ENCODE measurements at places on chromosomes 6 and 20. TPM values are rescaled to one million over a fixed set of nuclear protein-coding genes. Genes with fewer than 3 reads are reported as not detected.

DNA sequence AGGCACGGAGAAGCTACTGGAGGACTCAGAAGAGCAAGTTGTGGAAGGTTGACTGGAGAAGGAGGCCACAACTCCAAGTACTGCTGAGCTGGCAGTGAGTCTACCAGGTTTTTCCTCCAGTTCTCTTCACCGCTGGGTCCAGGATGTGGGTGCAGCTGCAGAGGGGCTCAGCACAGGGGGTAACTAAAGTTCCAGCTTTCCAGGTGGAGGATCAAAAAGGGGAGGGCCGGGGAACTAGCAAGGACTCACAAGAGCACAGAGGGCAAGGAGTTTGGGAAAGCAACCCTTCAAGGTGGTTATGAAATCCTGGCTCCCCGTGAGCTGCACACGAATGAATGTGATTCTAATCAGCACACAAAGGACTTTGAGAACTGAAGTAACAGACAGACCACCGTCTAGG, 194.2 kb upstream of the GMDS start:
- DNase-seq = no peak

DNA sequence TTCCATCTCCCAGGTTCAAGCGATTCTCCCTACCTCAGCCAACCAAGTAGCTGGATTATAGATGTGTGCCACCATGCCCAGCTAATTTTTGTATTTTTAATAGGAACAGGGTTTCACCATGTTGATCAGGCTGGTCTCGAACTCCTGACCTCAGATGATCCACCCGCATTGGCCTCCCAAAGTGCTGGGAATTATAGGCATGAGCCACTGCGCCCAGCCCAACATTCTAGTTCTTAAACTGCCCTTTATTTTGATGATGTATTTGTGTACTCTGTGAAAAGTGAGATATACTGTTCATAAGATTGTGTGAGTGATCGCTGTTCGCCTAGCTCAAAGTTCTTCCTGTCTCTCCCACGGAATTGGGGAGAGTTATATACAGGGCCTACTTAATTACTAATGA, 93.1 kb downstream of the HFE start:
- DNase-seq = no peak

Gene TAAR2
- not detected for total RNA-seq

DNA sequence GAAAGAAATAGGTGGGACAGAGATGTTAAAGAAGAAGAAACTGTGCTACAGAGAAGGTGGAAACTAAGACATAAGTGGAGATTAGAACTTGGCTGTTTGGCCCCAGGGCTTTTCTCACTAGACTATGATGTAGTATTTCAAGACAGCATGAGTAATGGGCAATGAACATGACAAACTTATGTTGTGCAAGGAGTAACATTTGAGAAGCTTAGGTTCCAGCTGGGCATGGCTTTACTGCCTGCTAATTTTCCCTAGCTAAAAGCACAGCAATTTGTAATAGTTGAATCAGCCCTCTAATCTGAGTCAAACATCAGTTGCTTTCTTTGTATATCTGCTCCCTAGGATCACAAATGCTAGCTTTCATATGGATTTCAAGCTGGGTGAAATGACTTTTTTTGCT, 294.3 kb upstream of the BMP2 start:
- peak; percentile 26 for DNase-seq

Gene IBTK
- total RNA-seq = 30.1 TPM

GRCh38 chr6:109088995-109089394, 5.7 kb downstream of the SESN1 start:
- DNase-seq = no peak

Gene TSHZ2
- 1.3 TPM for total RNA-seq

DNA sequence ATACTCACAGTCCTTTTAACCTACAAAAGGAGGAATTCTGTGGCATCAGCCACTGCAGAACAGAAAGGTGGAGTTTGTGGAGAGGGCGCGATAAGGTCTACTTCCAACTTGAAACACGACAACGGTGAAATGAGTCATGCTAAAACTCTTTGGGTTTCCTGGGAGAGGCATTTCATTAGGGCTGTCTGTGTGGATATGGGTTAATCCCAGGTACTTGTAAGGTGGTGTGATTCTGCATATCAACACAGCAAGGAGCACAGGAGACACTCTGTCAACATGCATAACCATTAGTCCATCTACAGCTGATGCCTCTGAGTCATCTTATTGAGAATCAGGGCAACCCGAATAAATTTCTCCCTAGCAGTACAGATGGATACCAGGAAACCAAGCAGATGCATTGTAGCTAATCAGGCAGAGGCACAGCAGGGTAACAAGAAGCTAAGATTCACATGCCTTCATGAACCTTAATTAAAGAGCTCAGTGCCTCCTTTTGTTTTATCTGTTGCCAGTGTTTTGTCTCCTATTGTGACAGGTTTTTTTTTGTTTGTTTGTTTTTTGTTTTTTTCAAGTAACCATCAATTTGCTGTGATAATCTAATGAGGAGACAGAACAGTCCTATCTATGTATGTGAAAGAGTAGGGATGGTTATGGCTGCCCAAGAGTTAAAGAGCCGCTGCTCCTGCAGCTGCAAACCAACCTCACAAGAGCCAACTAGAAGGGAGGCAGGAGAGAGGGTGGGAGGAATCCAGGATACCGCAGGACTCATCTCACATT, 315.8 kb upstream of the SOX4 start:
- peak; percentile 15 for DNase-seq

Gene KCNG1
- total RNA-seq = 91.3 TPM

DNA sequence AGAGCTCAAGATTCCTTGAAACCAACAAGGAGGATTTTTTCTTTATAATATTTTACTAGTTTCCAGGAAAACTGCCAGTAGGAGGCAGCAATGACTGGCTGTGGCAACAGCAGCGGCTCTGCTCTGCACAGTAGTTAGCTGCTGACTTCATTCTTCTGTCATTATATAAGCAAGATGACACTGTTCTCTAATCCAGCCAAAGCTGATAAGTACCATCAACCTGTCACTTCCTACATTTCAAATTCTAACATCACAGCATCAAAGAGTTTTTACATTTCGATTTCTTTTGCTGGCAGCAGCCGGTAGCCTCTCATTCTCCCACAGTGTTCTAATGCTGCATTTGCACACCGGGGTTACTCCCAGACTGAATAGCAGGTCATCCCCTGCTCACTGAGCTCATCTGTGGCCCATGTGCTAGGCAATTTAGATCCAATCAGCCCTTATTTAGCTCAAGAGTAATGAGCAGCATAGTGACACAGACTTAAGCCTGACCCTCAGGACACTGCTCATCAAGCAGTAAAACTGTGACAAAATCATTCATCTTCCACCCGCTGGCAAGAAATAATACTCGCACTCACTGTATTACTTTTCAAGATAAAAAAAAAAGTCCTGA, 67.8 kb downstream of the MMS22L start:
- DNase-seq = peak; percentile 37

Gene SAMD3
- total RNA-seq = not detected

- DNase-seq = no peak
Measured at GRCh38 chr6:11667876-11668275, 110.7 kb downstream of the ADTRP start.

DNA sequence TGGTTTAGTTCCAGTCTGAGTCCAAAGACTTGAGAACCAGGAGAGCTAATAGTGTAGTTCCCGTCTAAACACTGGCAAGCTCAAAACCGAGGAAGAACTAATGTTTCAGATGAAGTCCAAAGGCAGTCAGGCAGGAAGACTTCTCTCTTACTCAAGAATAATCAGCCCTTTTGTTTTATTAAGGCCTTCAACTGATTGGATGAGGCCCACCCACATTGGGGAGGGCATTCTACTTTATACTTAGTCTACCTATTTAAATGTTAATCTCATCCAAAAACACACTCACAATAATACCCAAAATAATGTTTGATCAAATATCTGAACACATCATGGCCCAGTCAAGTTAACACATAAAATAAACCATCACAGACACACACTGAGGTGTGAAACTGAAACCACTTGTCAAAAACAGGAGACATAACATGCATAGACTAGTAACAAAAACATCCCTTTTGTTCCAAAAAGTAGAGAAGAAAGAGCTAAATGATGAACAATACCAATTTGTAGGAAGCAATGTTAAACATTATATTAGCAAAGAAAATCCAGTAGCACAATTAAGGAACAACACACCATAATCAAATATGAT, 50.2 kb upstream of the SENP6 start:
- no peak for DNase-seq

Gene EFCAB8
- total RNA-seq = not detected

Gene KIZ
- total RNA-seq = 22.2 TPM

GRCh38 chr6:110410511-110410910, 4.9 kb downstream of the DDO start:
- DNase-seq = peak; percentile 20

Gene APCDD1L
- total RNA-seq = 2.8 TPM

GRCh38 chr6:169184419-169184818, 69.2 kb downstream of the THBS2 start:
- DNase-seq = no peak

Gene MYO6
- 7.0 TPM for total RNA-seq

Gene NKAPL
- total RNA-seq = not detected

DNA sequence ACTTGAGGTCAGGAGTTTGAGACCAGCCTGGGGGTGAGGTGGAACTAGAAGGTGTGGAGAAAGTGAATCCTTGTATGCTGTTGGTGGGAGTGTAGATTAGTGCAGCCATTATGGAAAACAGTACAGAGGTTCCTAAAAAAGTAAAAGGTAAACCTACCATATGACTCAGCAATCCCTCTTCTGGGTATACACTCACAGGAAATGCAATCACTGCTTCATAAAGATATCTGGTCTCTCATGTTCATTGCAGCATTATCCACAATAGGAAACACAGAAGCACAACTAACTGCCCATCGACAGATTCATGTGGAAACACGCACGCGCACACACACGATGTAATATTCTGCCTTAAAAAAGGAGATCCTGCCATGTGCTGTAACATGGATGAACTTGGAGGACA, 66.7 kb downstream of the CDC5L start:
- DNase-seq = no peak

GRCh38 chr6:90695316-90695715, 108.4 kb upstream of the MAP3K7 start:
- no peak for DNase-seq

DNA sequence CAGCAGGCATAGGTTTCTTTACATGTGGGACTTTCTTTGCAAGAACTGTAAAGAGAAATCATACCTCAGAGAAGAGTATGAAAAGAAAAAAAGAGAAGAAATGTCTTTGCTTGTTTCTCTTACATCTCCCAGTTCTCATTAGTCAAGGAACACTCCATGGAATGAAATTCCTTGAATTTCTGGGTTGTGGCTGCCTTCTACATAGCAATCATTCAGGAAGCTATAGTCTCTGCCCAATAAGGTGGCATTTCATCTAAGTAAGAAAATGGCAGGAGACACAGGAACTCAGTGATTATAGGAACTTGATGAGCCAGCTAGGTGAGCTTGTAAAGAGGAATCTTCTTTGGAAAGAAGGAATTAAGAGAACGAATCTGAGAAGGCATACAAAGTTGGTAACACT, 197.0 kb upstream of the FKBP1C start:
- DNase-seq = no peak

DNA sequence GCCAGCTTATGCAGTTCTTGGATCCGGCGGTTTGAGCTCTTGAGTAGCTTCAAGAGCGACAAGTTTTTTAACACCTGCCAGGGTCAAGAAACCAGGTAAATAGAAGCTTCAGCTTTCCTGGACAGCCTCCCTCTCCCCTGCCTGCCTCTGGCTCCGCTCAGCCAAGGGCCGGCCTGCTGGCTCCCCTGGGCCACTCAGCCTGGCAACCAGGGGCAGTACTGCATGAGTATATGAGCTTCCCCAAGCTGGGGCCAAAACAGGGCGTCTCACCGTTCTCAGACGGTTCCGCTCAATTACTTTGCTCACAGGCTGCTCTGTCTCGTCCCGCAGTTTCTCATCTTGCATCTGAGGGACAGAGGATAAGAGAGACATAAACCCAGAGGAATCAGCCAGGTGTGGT, 856 bp downstream of the TP53TG5 start:
- no peak for DNase-seq

Gene SALL4
- total RNA-seq = 0.86 TPM

- DNase-seq = no peak
Measured at GRCh38 chr6:21431526-21431925, 162.0 kb upstream of the SOX4 start.

Gene RFX6
- not detected for total RNA-seq

GRCh38 chr20:61082720-61083119, 169.3 kb upstream of the CDH4 start:
- no peak for DNase-seq

DNA sequence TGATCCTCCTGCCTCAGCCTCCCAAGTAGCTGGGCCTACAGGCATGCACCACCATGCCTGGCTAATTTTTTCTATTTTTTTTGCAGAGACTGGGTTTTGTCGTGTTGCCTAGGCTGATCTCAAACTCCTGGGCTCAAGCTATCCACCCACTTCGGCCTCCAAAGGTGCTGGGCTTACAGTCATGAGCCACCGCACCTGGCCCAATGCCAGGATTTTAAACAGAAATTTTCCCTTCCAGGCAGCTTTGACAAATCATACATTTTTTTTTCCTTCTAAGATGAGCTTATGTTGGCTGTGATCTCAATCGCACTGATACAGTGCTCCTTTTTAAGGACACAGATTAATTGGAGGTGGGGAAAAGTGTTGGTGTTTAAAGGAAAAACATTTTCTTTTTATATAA, 73.2 kb upstream of the CD2AP start:
- peak; percentile 14 for DNase-seq

DNA sequence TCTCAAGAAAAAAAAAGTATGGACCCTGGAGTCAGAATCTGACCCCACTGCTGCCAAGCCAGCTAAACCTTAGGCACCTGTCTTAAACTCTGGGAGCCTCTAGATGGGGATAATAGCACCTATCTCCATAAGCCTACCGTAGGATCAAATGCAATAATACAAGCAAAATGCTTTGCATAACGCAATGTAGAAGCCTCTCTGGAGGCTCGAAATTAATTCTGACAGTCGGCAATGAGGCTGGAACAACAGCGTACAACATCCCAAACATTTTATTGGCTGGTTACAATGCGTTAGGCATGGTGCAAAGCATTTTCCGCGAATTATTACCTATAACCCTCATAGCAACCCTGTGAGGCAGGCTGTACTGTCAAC, 521 bp downstream of the CDK5RAP1 start:
- no peak for DNase-seq

DNA sequence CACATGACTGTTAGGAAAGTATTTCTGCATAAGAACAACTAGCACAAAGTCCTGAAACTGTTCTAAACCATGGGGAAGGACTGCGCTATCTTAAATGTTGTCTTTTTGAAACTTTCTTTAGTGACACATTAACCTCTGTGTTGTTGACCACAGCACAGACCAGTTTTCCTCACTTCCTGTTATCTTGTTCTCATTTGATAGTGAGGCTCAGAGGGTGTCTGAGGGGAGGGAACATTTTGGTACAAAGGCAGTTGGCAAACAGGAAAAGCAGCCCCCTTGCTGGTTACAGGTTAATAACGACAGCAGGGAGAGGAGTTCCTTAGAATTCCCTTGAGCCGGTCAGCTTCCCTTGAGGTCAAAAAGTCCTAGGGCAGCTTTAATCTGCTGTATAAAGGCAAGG, 143.5 kb upstream of the BMP2 start:
- no peak for DNase-seq

GRCh38 chr6:157139054-157139708, 184.1 kb downstream of the TMEM242 start:
- no peak for DNase-seq

Gene GUCA1A
- total RNA-seq = not detected

All from Daoy (cell line).